ENCODE measurements at places on chromosomes 16 and 17.

- no peak for DNase-seq
Observed at GRCh38 chr17:46802800-46803199, 15.7 kb downstream of the WNT3 start.

DNA sequence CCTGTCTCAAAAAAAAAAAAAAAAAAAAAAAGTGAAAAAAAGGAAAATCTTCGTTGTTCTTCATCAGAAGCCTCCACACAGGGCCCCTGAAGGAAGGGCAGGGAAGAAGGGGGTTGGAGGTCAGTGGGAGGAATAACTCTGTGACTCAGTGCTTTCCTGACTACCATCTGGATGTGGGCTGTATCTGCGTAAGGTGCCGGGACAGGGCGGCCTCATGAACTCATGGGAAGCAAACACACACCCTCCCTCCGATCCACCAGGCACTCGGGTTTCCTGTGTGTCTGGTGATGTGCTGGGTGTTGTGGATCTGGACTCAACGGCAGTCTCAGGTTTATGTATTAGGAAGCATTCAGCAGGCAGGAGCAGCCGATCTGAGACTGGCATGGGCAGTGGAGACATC, 691.6 kb downstream of the WWOX start:
- no peak for DNase-seq

- DNase-seq, result peak; percentile 53
Observed at GRCh38 chr17:17356149-17356930, 53.2 kb downstream of the NT5M start.

DNA sequence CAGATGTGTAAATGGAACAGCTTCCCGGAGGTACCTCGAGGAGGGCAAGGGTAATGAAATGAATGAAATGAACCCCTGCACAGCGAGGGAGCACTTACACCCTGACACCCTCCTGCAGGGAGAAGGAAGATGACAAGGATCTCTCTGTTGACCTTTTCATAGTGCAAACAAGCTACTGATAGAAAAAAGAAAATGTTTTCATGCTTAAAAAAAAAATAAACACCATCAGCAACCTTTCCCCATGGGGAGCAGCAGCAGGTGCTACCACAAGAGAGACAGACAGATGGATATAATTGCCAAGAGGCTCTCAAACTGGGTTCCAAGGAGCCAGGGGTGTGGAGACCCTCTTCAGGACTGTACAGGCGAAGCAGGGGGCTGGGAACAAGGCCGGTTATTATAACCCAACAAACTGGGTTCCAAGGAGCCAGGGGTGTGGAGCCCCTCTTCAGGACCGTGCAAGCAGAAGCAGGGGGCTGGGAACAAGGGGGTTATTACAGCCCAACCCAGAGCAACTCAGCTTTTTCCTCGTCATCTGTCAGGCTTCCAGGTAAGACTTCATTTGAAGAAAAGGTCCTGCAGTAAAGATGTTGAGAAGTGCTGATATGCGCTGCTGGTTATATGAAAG, 718 bp upstream of the RPH3AL start:
- no peak for DNase-seq

GRCh38 chr16:56488035-56488434, 31.8 kb downstream of the BBS2 start:
- DNase-seq, result no peak

- DNase-seq, result no peak
Observed at GRCh38 chr17:19345067-19345460, 17.5 kb downstream of the B9D1 start.

GRCh38 chr17:72387487-72387886, 266.7 kb downstream of the SOX9 start:
- no peak for DNase-seq

DNA sequence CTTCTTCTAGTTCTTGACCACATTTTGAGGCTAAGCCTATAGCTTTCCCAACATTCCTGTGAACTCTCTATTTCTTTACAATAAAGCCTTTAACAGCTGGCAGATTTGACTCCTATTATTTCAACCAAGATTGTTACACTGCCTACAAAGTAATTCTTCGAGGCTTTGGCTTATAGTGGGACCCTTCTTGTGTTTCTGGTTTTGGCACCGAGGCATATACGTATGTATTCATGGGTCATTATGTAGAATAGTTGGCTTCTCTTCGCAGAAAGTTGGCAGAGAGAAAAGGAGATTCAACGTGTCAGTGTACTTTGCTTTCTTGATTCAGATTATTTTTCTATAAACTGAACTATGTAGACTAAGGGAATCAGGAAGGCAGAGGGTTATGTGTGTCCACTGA, 102.2 kb downstream of the ABCA8 start:
- no peak for DNase-seq

DNA sequence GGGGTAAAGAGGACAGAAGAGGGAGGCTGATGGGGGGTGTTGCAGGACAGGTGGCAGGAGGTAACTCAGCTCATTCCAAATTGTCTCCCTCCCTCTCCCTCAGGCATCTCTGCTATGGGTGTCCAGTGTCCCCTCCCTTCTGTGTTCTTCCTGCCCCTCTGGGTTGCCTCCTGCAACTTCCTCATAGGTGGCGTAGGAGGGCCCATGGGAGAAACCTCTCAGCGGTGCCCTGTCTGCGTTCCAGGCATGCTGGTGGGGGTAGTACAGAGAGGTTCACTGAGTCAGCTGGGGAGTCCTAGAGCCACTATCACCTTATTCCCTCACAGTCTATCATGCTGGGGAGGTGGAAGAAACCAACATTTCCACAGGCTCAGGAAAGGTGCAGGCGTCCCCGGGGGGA, 14.7 kb upstream of the ODF4 start:
- no peak for DNase-seq

- no peak for DNase-seq
Observed at GRCh38 chr16:75238132-75238852, 13.1 kb downstream of the BCAR1 start.

- DNase-seq, result no peak
Observed at GRCh38 chr16:84373907-84374489, 5.7 kb downstream of the ATP2C2 start.

DNA sequence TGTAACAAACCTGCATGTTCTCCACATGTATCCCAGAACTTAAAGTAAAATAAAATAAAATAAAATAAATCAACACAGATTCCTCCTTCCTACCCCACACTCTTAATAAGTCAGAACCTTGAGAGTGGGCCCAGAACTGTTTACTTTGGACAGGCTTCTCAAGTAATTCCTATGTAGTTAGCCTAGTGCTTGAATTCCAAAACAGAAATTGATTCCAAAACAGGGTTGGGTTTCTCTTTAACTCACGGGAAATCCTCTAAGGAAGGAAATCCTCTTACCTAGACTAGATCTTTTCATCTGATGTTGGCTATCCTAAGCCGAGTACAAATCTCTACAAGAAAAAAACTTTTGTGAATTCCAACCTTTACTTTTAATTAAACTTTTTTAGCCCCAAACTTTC, 324.7 kb upstream of the C16orf82 start:
- no peak for DNase-seq

- DNase-seq, result peak; percentile 13
Observed at GRCh38 chr16:87076950-87077749, 240.0 kb downstream of the C16orf95 start.

DNA sequence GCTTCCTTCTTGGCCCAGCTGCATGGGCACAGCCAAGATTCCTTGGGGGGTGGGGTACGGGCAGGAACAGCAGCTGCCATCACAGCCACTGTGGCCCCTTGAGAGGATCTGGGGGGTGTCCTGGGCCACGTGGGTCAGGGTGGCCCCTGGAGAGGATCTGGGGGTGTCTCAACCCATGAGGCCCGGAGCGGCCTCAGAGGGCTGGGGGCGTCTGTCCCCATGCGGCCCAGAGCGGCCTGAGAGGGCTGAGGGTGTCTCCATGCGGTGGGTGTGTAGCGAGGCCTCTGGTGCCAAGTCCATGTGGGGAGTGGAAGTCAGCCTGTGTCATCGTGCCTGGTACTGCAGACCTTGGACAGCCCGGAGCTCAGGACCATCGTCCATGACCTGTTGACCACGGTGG, 13.7 kb downstream of the TSC2 start:
- DNase-seq, result no peak

DNA sequence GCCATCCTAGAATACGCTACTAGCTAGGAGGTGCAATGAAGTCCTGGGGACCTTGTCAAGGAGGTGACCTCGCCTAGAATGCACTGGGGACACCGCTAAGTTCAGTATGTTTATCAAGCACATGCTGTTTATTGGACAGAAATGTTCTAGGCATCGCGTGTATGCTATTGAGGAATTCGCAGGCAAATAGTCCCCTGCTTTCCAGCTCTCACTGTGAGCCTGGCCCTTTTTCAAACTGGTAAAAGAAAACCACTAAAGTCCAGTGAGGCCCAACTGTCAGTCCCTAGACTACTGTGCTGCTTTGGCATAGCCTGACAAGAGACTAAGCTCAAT, 1.2 kb upstream of the FAM222B start:
- no peak for DNase-seq

DNA sequence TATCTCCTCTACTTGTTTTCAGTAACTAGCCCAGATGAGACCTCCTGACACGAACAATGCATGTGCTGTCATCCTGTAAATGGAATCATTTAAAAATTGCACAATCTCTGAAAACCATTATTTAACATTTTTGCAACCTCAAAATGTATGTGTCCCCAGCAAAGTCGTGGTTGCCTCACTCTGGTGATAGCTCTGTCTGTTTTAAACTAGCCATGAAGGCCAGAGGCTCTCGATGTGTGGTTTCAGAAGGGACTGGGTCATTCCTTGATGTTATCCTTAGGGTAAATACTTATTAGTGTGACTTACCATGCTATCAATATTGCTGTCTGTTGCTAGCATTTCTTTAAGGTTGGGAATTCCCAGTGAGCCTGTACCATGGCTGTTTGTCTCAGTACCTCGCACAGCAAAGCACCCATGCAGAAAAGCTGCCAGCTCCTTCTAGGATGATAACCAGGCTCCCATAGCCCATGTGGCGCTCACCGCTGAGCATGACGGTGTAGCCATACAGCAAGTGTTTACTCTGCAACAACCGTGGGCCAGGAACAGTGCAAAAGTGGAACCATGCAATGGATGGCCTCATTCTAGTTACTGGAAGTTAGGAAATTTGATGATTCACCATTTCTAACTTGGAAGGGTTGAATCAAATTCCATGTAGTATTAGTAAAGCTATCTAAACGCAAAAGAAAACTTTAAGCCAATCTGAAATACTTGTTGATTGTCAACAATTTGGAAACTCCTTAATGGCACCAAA, 2.9 kb upstream of the PGS1 start:
- no peak for DNase-seq

DNA sequence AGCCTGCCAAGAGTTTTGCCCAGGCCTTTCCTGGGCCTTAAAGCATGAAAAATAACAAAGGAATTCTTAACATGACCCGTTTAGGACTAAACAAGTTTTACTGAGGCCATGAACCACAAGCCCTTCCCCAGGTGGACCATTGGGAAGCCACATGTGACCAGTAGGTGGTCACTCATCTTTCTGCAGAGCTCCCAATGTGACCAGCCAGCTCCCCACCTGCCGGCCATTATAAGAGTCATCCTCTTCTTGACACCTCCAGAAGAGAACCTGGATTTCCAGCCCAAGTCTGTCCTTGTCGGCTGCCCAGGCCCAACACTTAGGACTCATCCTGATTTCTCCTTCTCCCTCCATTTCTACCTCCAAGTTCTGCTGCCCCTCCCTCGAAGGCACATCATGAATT, 91.7 kb upstream of the DNAH17 start:
- DNase-seq, result no peak

Data from stimulated activated CD4-positive, alpha-beta T cell treated with anti-CD3 and anti-CD28 coated beads, Interleukin-1b, Interleukin-23, amount 100 ng/mL, for 4 hours (primary cell).